Calu3 (cell line): ENCODE measurements at places on chromosomes 1 and 21. TPM values are rescaled to one million over a fixed set of nuclear protein-coding genes. Genes with fewer than 3 reads are reported as not detected.
A peak's percentile ranks its signal among the peaks of the same experiment; 100 is the strongest.

Gene SLC6A9
- 18.2 and 19.5 TPM in 2 replicates for total RNA-seq

Gene SRP9
- total RNA-seq: 264 and 312 TPM in 2 replicates

Gene SSR2
- total RNA-seq: 215 and 246 TPM in 2 replicates

Gene NTRK1
- not detected in 2 replicates for total RNA-seq

Gene OR14C36
- not detected in 2 replicates for total RNA-seq

Gene RNU11
- not detected in 2 replicates for total RNA-seq

Gene BATF3
- 0.71 and 0.90 TPM in 2 replicates for total RNA-seq

Gene LIX1L
- 6.3 and 7.2 TPM in 2 replicates for total RNA-seq

Gene KRTAP11-1
- not detected in 2 replicates for total RNA-seq

Gene F5
- 8.1 and 16.2 TPM in 2 replicates for total RNA-seq

Gene LCE1D
- total RNA-seq: not detected in 2 replicates

DNA sequence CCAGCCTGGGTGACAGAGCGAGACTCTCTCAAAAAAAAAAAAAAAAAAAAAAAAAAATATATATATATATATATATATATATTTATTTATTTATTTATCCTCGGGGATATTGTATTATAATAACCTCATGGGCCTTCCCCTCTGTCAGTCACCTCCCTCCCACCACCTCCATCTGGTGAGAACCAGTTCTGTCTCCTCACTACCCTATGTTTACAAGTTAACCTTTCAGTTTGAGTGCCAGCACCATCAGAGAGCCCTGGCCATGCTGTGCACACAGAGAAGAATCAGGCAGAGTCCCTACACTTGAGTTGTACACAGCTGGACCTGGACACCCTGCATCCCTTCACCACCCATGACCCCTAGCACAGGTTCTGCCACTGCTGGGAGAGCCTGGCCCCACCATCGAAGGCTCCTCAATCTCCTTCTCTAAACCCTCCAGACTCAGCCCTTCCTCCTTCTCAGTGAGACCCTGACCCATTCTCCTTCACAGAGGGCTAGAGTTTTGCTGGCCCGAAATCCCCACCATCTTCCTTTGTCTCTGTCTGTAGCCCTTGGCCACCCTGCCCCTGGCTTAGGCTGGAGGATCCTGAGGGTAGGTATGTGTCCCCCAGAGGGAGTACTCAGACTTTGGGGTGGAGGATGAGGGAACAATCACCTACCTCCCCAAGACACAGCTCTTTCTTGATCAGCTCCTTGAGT, 1.2 kb downstream of the S100A5 start:
- H3K27ac ChIP-seq: peak overlapping the region; percentile 53
- peaks cover 41% of the 10 kb centered on the region for H3K36me3 ChIP-seq

GRCh38 chr1:31981972-31982371, 31.7 kb upstream of the KHDRBS1 start:
- H3K27ac ChIP-seq: no peak overlapping the region
- no peak for DNase-seq
- no peaks in the 10 kb centered on the region for H3K4me1 ChIP-seq
- no peak overlapping the region for H3K4me3 ChIP-seq

- peaks cover 9% of the 10 kb centered on the region for H3K36me3 ChIP-seq
- peaks cover 20% of the 10 kb centered on the region for H3K4me1 ChIP-seq
- peak; percentile 69 for DNase-seq
These were observed 22.5 kb downstream of the CHD5 start for GRCh38 chr1:6157528-6158174.

DNA sequence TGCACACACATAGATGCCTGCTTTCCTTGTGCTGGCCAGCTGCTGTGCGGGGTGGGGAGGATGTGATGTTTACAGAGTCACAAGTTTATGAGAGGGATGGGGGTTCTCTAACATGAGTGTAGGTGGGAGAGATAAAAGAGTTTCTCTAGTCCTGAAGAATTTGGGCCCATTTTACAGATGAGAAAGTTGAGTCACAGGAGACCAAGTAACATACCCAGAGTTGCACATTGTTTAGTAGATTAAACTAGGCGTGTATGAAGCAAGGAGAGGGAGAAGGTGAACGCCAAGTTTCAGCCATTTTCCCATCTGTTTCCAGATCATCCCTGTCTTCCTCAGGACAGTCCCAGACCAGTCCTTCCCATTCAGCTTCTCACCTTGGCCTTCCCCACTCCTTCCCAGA, 126.7 kb downstream of the EPHB2 start:
- H3K27ac ChIP-seq: no peak overlapping the region
- no peak overlapping the region for H3K4me3 ChIP-seq
- H3K4me1 ChIP-seq: peaks cover 17% of the 10 kb centered on the region
- peaks cover 4% of the 10 kb centered on the region for H3K36me3 ChIP-seq
- H3K27me3 ChIP-seq: no peaks in the 10 kb centered on the region

DNA sequence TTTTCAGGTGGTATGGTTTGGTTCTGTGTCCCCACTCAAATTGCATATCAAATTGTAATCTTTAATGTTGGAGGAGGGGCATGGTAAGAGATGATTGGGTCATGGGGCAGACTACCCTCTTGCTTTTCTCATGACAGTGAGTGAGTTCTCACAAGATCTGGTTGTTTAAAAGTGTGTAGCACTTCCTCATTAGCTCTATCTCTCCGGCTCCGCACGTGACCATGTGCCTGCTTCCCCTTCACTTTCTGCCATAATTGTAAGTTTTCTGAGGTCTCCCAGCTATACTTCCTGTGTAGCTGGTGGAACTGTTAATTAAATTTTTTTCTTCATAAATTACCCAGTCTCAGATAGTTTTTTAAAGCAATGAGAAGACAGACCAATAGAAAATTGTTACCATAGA, 843.2 kb downstream of the AMY1C start:
- H3K27me3 ChIP-seq: no peaks in the 10 kb centered on the region
- H3K4me3 ChIP-seq: no peak overlapping the region
- no peak for DNase-seq
- H3K36me3 ChIP-seq: no peaks in the 10 kb centered on the region

- no peak overlapping the region for H3K27ac ChIP-seq
- peaks cover 46% of the 10 kb centered on the region for H3K27me3 ChIP-seq
- no peaks in the 10 kb centered on the region for H3K36me3 ChIP-seq
- no peak overlapping the region for H3K4me3 ChIP-seq
- no peak for DNase-seq
These were observed 22.9 kb downstream of the OVGP1 start for GRCh38 chr1:111404588-111404987.

DNA sequence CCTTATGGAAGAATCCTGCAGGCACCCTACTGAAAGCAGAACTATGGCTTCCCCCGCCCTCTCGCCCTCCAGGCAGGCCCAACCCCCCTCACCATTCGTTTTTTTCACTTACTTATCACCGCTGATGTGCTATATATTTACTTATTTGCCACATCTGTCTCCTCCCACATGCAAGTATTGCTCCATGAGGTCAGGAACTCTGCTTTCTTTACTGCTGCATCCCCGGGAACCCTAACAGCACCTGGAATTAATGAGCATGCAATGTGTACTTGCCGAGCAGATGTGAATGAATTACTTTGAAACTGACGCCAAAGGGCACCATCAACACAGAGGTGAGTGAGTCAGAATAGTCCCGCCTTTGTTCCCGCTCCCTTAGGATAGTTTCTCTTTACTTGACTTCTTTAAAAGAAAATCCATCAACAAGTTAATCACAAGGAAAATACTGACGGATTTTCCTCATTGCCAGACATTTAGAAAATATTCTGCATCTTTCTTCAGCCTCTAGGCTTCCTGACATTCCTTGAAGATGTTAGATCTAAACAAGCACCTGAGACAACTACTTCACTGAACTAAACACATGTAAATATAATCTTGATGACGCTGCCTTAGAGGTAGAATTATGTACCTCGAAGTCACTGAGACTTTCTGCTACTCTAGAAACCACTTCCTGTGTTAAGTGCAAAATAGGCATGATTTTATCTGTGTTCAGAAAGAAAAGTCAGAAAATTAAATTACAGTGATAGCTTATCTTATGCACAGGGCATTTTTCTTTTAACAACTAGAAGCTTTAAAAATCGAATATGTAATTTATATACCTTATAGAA, 17.5 kb upstream of the RAB4A start:
- H3K27ac ChIP-seq: peak overlapping the region; percentile 45
- peaks cover 47% of the 10 kb centered on the region for H3K4me1 ChIP-seq
- DNase-seq: peak; percentile 47
- H3K36me3 ChIP-seq: no peaks in the 10 kb centered on the region
- H3K4me3 ChIP-seq: peak overlapping the region; percentile 23
- no peaks in the 10 kb centered on the region for H3K27me3 ChIP-seq

GRCh38 chr1:58089898-58090534, 456.5 kb downstream of the OMA1 start:
- DNase-seq: no peak
- no peaks in the 10 kb centered on the region for H3K4me1 ChIP-seq
- no peak overlapping the region for H3K27ac ChIP-seq

- no peaks in the 10 kb centered on the region for H3K27me3 ChIP-seq
- DNase-seq: no peak
- H3K4me1 ChIP-seq: peaks cover 15% of the 10 kb centered on the region
- no peak overlapping the region for H3K4me3 ChIP-seq
- peaks cover 10% of the 10 kb centered on the region for H3K36me3 ChIP-seq
These were observed 2.1 kb downstream of the FHAD1 start for GRCh38 chr1:15249081-15249480.

DNA sequence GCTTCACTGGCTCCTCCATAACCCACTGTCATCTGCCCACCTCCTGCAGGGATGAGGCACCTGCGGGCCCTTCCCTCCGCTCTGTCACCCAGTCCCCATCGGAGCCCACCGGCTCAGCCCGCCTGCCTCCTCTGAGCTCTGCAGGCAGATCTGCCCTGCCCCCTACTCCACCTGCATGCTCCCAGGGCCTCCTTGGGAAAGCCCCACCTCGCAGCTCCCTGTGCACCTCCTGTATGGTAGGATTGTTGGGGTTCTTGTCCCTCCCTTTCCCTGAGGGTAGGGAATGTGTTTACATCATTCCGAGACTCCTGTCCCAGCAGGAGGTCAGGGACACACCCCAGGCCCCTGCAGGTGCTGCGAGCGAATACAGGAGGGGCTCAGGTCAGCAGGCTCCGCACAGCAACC, 50.5 kb downstream of the SIK1 start:
- H3K4me1 ChIP-seq: no peaks in the 10 kb centered on the region
- no peak overlapping the region for H3K27ac ChIP-seq
- H3K4me3 ChIP-seq: no peak overlapping the region
- no peaks in the 10 kb centered on the region for H3K36me3 ChIP-seq
- H3K27me3 ChIP-seq: no peaks in the 10 kb centered on the region

DNA sequence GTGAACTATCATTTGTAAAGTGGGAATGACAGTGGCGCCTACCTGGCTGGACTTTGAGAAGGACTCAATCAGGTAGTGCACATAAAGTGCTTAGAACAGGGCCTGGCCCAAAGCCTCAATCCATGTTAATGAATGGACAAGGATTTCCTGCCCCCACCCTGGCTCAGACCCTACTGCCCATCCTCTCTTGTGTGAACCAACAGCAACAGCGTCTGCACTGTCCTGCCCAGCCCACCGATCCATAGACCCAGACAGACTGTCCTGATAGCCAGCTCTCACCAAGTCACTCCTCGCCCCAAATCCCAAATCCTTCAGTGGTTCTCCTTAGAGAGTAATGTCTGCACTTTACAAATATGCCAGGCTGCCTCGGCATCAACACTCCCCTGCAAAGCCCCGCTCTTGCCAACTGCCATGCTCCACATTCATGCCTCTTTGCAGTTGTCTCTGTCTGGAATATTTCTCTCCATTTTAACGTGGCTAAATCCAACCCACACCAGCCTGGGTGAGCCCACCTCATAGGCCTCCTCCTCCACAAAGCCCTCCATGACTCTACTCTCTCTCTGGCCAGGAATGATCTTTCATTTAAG, 157.6 kb upstream of the EDN2 start:
- H3K4me3 ChIP-seq: no peak overlapping the region
- no peaks in the 10 kb centered on the region for H3K27me3 ChIP-seq
- no peaks in the 10 kb centered on the region for H3K36me3 ChIP-seq
- no peaks in the 10 kb centered on the region for H3K4me1 ChIP-seq
- H3K27ac ChIP-seq: no peak overlapping the region

GRCh38 chr1:161486806-161487741, 18.2 kb upstream of the FCGR2A start:
- peak; percentile 58 for DNase-seq
- peaks cover 60% of the 10 kb centered on the region for H3K27me3 ChIP-seq
- no peak overlapping the region for H3K4me3 ChIP-seq
- H3K4me1 ChIP-seq: no peaks in the 10 kb centered on the region
